ENCODE measurements at places on chromosomes 12 and 14.
A peak's percentile ranks its signal among the peaks of the same experiment; 100 is the strongest.

DNA sequence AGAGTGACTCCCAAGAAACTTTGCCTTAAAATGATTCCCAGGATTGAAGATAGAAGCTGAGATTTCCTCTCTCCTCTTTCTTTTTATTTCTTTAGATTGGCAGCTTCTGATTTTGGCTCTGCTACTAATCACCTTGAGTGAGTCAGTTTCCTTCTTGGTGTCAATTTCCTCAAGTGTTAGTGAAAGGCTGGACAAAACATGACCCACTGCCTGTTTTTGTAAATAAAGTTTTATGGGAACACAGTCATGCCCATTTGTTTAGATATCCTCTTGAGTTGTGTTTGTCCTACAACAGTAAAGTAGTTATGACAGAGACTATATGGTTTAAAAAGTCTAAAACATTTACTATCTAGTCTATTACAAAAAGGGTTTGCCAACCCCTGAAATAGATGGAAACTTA is 227.2 kb upstream of the TBX3 start:
- no peak overlapping the region for H3K27ac ChIP-seq
- no peaks in the 10 kb centered on the region for H3K27me3 ChIP-seq
- DNase-seq, result no peak
- no peak overlapping the region for H3K4me3 ChIP-seq
- H3K4me1 ChIP-seq, result peaks cover 27% of the 10 kb centered on the region
- no peaks in the 10 kb centered on the region for H3K36me3 ChIP-seq

- H3K27ac ChIP-seq, result no peak overlapping the region
- no peak overlapping the region for H3K4me3 ChIP-seq
- no peak for DNase-seq
- H3K27me3 ChIP-seq, result no peaks in the 10 kb centered on the region
Observed at GRCh38 chr14:73025544-73025943, 1.4 kb downstream of the ZFYVE1 start.

GRCh38 chr14:68695326-68695768 is 97.5 kb downstream of the ZFP36L1 start:
- peak overlapping the region; percentile 19 for H3K27ac ChIP-seq
- peaks cover 23% of the 10 kb centered on the region for H3K4me1 ChIP-seq

DNA sequence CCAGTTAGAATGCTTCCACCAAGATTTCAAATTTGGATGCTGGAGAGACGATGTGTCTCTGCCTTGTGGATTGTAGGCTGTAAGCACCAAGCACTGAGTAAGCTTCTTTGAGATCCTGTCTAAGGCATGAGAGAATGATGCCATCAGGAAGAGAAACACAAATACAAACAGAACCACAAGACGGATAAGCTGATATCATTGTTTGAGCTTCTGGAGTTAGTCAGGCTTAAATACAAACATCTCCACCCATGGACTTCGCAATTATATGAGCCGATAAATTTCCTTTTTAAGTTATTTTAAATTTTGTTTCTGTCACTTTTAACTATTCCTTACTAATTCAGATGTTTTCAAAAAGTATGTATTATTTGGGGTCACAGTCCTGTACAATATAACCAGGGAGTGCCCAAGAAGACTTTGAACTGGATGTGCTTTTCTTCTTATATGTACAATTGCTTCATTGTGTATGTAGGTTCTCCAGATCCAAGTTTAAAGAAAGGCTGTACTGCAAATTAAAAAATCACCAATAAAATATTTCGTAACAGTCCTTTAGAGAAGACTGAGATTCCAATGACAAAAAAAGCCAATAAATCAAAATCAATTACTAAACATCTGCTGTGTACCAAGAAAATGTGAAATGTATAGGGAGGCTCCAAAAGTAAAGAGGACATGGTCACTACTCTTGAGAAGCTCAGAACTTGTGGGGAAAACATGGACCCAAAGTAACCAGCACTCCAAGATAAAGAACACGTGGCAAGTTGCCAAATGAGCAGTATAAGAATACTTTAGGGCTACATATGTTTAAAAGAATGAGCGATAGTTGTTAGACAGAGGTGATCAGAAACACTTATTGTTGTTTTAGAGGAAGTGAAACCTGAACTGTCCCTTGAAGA is 274.1 kb downstream of the ADAMTS20 start:
- H3K27ac ChIP-seq, result no peak overlapping the region
- no peaks in the 10 kb centered on the region for H3K36me3 ChIP-seq
- DNase-seq, result peak; percentile 3
- H3K4me3 ChIP-seq, result no peak overlapping the region
- H3K27me3 ChIP-seq, result no peaks in the 10 kb centered on the region
- no peaks in the 10 kb centered on the region for H3K4me1 ChIP-seq

- H3K4me1 ChIP-seq, result peaks cover 11% of the 10 kb centered on the region
- H3K36me3 ChIP-seq, result no peaks in the 10 kb centered on the region
- H3K27ac ChIP-seq, result 0 out of 2 replicates have a peak overlapping the region, but pooled peaks have one; percentile 38
- DNase-seq, result no peak
- H3K4me3 ChIP-seq, result no peak overlapping the region
- no peaks in the 10 kb centered on the region for H3K27me3 ChIP-seq
Observed at GRCh38 chr14:31568671-31569070, 7.5 kb downstream of the NUBPL start.

DNA sequence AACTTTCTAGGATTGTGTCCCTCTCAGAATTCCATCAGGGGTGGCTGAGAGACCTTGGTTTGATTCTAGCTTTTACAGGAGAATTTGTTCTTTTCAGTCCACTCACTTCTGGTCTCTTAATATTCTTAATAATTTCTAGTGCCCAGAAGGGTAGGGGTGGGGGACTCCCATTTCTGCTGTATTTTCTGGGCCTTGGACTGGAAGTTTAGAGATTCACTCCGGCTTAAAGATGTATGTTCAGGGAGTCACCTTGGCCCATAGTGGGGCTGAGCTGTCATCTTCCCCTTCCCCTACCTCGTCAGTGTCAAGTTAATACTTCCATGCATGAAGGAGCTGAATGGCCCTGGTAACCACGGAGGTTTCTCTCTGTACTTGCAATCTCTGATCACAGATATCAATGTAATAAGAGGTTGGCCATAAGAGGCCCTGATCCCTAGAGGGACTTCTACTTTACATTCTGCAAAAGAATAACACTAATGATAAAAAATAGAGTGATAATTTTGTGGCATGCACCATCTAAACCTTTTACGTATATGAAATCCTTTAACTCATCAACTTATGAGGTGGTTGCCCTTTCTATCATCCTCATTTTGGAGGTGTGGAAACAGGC is 6.7 kb downstream of the KRT81 start:
- no peak overlapping the region for H3K27ac ChIP-seq
- H3K36me3 ChIP-seq, result no peaks in the 10 kb centered on the region
- H3K4me3 ChIP-seq, result no peak overlapping the region
- H3K4me1 ChIP-seq, result peaks cover 44% of the 10 kb centered on the region
- no peaks in the 10 kb centered on the region for H3K27me3 ChIP-seq
- DNase-seq, result no peak

- no peak overlapping the region for H3K27ac ChIP-seq
- no peaks in the 10 kb centered on the region for H3K27me3 ChIP-seq
- H3K4me3 ChIP-seq, result no peak overlapping the region
- DNase-seq, result no peak
- no peaks in the 10 kb centered on the region for H3K36me3 ChIP-seq
Observed at GRCh38 chr14:69917287-69917686, 38.1 kb downstream of the SMOC1 start.

DNA sequence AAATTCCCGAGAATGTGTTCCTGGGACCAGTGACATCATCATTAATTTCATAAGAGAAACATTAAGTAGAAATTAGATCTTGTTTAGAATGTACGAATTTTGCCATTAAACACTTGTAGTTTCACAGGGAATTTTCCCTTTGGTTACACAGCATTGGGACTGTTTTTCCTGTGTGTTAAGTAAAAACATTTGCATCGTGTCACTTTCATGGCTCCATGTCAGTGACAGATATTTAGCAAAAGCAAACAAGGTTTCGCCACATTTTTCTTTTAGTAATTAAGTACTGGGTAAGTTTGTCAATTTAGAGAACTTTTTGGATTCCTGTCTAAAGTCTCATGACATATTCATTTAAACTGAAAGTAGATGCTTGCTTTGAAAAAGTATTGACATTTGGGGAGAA is 45.5 kb upstream of the OVCH1 start:
- no peaks in the 10 kb centered on the region for H3K36me3 ChIP-seq
- DNase-seq, result no peak
- H3K27ac ChIP-seq, result no peak overlapping the region
- no peak overlapping the region for H3K4me3 ChIP-seq

DNA sequence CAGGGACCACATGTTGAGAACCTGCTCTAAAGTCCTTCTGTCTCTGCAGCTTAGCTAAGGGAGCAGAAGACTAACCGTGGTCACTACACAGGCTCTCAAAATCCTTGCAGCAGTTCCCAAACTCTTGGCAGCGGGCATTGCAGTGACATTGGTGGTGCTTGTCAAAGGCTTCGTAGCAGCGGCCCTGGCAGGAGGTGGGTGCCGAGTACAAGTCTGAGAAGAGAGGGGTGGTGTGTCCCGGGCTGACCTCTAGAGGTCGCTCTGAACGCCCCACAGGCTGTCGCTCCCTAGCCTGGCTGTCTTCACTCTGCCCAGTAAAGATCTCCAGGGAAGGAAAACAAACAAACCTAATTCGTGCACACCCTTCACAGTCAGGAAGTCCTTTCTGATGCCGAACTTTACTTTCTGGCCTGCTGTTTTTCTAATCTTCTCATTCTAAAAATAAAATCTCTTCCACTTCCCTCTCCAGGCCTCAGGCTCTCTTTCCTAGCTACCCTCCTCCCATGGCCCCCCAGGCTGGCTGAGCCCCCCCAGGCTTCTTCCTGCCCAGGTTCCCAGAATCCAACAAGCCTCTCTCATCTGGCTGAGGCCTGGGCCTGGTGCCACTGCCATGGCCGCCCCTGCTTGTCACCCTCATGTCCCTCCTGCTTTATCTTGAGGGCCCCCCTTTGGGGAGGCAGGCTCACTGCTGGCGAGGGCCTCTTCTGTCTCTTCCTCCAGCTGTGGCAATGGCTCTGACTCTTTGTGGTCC is 7.7 kb downstream of the ENDOU start:
- no peak overlapping the region for H3K4me3 ChIP-seq
- no peaks in the 10 kb centered on the region for H3K27me3 ChIP-seq
- H3K4me1 ChIP-seq, result peaks cover 15% of the 10 kb centered on the region
- H3K27ac ChIP-seq, result peak overlapping the region; percentile 77
- no peaks in the 10 kb centered on the region for H3K36me3 ChIP-seq
- peak; percentile 79 for DNase-seq

DNA sequence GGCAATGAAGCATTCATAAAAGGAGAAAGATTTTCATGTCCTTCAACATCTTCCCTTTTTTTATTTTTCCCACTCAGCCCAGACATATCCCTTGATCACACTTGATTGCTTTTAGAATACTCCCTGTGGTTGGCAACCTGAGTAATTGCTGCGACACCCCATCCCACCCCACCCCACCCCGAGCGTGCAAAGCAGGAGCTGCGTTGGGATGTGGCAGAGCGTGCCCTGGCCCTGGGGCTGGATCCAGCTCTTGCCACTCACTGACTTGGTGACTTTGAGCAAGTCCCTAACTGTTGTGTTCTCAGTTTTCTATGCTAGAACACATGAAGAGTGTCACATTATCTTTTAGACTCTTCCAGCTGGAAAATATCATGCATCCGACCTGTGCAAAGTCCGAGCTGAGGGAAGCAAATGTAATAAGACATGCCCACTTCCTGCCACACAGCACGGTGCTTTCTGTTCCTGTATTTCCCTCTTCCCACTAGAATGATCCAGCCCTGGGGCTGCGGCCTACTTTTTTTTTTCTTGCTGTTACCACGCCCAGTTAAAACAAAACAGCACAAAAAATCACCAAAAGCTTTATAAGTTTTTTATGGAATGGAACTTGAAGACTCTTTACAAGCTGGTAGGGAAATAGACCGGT is 4.0 kb downstream of the ASCL4 start:
- H3K4me1 ChIP-seq, result no peaks in the 10 kb centered on the region
- peaks cover 47% of the 10 kb centered on the region for H3K27me3 ChIP-seq
- no peak overlapping the region for H3K27ac ChIP-seq

DNA sequence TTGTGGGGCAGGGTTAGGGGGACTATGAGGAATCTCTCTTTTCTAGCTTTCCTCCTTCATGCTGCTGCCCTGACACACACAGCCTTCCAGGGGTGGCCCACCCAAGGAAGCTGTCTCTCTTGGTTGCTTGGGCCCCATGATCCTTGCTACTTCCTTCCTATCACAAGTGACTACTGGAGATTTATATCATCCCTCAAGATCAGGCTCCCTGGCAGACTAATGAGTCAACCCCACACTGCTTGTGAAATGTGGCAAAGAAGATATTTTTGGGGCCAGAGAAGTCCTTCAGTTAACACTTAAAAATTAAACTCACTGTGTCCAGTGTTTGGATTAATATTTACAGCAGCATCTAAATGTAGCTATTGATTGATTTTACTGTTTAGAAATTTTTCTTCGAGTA is 1.5 kb downstream of the OR4E1 start:
- H3K4me1 ChIP-seq, result peaks cover 11% of the 10 kb centered on the region
- no peaks in the 10 kb centered on the region for H3K27me3 ChIP-seq
- H3K27ac ChIP-seq, result no peak overlapping the region
- no peaks in the 10 kb centered on the region for H3K36me3 ChIP-seq

GRCh38 chr12:15522574-15523187 is 200.4 kb downstream of the PTPRO start:
- H3K27me3 ChIP-seq, result 0 out of 2 replicates have a peak, but pooled peaks cover 7% of the 10 kb centered on the region
- H3K27ac ChIP-seq, result no peak overlapping the region
- H3K4me3 ChIP-seq, result no peak overlapping the region
- no peaks in the 10 kb centered on the region for H3K36me3 ChIP-seq
- H3K4me1 ChIP-seq, result no peaks in the 10 kb centered on the region

DNA sequence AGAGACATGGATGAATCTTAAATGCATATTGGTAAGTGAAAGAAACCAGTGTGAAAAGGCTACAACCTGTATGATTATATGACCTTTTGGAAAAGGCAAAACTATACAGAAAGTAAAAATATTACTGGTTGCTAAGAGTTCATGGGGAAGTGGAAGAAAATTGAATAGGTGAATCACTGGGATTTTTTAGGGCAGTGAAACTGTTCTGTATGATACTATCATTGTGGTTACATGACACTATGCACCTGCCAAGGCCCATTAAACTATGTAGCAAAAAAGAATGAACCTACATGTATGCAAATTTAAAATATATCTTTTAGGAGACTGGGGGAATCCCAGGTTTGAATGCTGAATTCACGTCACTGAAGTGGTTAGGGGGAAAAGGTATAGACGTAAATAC is 12.6 kb upstream of the OR8S1 start:
- DNase-seq, result no peak
- no peaks in the 10 kb centered on the region for H3K4me1 ChIP-seq
- no peaks in the 10 kb centered on the region for H3K36me3 ChIP-seq
- H3K4me3 ChIP-seq, result no peak overlapping the region
- no peak overlapping the region for H3K27ac ChIP-seq

GRCh38 chr12:71430756-71431155 is 8.8 kb upstream of the LGR5 start:
- no peaks in the 10 kb centered on the region for H3K36me3 ChIP-seq
- H3K4me3 ChIP-seq, result no peak overlapping the region
- peaks cover 21% of the 10 kb centered on the region for H3K4me1 ChIP-seq
- no peak overlapping the region for H3K27ac ChIP-seq
- no peak for DNase-seq
- no peaks in the 10 kb centered on the region for H3K27me3 ChIP-seq
